ENCODE measurements at places on chromosomes 16 and 17.

DNA sequence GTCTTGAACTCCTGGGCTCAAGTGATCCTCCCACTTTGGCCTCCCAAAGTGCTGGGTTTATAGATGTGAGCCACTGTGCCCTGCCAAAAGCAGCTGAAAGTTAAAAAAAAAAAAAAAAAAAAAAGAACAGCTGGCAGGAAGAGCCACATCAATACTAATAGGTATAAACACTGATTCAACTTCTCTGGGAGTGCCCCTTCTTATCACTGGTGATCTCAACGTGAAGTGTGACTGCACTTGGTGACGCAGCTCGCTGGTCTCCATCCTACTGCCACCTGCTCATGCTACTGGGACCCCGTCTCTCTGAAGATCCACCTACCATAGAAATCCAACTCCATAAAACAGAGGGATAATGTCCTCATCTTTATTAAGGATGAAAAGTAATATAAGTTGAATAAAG lies 40.8 kb downstream of the RNF157 start:
- no peaks in the 10 kb centered on the region for H3K36me3 ChIP-seq
- no peak overlapping the region for H3K27ac ChIP-seq
- peak; percentile 74 for DNase-seq
- no peaks in the 10 kb centered on the region for H3K27me3 ChIP-seq
- peaks cover 4% of the 10 kb centered on the region for H3K4me1 ChIP-seq

DNA sequence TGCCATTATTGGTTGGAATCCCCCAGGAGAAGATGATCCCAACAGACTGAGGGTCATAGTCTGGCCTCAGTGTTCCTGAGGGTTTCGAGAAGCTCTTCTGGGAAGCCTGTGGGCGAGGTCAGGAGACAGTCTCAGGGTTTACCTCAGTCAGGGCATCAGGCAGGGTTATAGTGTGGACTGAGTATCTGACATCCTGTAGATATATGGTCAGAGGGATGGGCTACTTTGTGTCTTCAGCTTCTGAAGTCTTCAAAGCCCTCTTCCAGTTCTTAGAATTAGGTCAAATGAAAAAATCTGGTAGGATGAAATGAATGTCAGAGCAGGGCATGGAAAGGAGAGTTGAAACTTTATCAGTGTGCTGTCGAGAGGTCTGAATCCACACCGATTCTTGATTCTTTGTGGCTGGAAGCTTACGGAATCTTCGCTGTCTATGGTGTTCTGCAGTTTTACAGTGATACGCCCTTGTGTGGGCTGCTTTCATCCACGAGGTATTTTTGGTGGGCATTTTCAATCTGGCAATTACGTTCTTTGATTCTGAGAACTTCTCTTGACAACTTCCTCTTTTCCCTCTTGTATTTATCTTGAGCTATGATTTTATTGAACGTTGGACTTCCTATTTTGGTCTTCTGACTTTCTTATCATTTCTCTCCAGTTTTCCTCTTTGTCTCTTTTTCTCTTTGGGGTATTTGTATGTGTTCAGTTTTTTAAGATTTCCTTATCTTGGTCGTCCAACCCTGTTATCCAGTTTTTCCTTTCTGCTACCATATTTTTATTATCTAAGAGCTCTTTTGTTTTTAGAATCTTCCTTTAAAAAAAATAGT lies 30.4 kb downstream of the BPTF start:
- H3K4me3 ChIP-seq: no peak overlapping the region
- DNase-seq: no peak
- H3K27me3 ChIP-seq: no peaks in the 10 kb centered on the region
- H3K27ac ChIP-seq: no peak overlapping the region
- peaks cover 15% of the 10 kb centered on the region for H3K36me3 ChIP-seq

- no peaks in the 10 kb centered on the region for H3K36me3 ChIP-seq
- no peak within 1 kb of the TSS for H3K27ac ChIP-seq
- peaks cover 3% of the 10 kb centered on the region for H3K27me3 ChIP-seq
- peak within 1 kb of the TSS; percentile 73 for H3K4me3 ChIP-seq
Measured at GRCh38 chr16:56519459-56520250, at the start of gene BBS2. BBS2 (minus strand) TSS chr16:56520024; CDS start chr16:56519862, 162 bp downstream.

DNA sequence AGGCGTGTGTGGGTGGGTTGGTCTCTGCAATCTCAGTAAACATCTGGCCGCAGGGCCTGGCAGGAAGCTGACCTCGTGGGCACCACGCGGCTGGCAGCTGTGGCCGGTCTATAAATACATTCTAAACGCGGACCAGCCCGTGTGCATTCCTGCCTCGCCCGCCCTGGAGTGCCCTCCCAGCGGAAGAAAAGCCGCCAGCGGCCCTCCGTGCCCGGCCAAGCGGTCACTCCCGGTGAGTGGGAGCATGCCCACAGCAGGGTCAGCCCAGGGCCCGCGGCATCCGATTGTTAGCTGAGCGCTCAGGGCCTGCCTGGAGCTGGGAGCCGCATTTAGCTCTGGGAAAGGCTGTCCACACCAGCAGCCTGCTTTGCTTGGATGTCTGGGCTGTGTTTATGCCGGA lies 10.3 kb downstream of the ZNF469 start:
- no peaks in the 10 kb centered on the region for H3K36me3 ChIP-seq
- H3K4me1 ChIP-seq: no peaks in the 10 kb centered on the region
- DNase-seq: no peak
- H3K27me3 ChIP-seq: peaks cover 2% of the 10 kb centered on the region
- H3K4me3 ChIP-seq: no peak overlapping the region

- no peak overlapping the region for H3K27ac ChIP-seq
- H3K4me3 ChIP-seq: no peak overlapping the region
- no peaks in the 10 kb centered on the region for H3K36me3 ChIP-seq
- DNase-seq: no peak
- H3K4me1 ChIP-seq: no peaks in the 10 kb centered on the region
Measured at GRCh38 chr17:68346448-68346847, 55.2 kb downstream of the ARSG start.
